ENCODE measurements at places on chromosomes 2 and 18.

DNA sequence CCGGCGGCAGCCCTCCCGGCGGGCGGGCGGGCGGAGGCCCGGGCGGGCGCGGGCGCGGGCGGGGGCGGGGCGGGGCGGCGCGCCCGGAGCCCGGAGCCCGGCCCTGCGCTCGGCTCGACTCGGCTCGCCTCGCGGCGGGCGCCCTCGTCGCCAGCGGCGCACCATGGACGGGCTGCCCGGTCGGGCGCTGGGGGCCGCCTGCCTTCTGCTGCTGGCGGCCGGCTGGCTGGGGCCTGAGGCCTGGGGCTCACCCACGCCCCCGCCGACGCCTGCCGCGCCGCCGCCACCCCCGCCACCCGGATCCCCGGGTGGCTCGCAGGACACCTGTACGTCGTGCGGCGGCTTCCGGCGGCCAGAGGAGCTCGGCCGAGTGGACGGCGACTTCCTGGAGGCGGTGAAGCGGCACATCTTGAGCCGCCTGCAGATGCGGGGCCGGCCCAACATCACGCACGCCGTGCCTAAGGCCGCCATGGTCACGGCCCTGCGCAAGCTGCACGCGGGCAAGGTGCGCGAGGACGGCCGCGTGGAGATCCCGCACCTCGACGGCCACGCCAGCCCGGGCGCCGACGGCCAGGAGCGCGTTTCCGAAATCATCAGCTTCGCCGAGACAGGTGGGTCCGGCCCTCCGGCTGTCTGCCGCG, at the start of gene INHBB:
INHBB (plus strand) TSS at position 111 of the 641 bp plus-strand sequence; CDS start at position 164, 53 bp downstream.
- no peak for DNase-seq

DNA sequence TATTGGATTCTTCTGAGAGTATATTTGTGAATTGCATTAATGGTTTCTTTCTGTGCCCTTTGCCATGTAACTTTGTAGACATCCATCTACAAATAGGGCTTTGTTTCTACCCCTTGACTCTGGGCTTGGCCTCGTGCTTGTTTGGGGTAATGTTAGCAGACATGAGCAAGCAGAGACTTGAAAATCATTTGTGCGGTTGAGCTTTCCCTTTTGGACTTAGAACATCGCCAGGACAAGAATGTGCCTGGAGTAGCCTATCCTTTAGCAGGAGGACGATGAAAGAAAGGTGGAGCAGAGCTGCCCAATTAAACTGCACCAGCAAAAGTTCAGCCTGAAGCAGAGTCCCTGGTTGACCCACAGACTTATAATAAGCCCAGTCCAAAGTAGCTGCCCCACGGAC, 785.9 kb downstream of the EPHA4 start:
- no peak for DNase-seq

DNA sequence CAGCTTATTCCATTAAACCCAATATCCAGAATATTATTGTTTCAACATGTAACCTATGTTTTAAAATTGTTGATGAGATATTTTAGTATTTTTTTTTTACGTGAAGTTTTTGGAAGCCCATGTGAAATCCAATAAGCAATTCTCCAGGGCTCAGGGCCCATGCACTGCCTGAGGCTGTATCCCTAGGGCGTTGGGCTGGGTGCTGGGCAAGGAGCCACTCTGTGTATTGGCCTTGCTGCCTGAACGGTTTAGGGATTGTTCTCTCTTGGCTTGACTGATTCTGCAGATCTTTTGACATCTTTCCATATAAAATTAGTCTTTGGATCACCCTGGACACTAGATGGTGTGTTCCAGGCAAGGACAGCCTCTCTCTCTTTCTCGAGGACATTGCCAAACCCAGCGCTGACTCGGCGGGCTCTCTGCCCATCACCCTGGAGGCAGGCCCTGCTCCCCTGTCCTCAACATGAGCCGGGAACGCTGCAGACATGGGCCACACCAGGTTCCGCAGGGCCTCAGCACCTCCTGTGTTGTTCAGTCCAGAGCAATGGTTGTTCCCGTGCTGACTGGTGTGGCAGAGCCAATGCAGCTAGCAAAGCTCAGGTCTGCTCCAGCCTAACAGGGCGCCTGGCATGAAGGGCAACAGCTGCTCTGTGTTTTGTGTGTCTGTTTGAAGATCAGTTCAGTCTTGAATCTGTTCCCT, 163.0 kb downstream of the SEPTIN10 start:
- no peak for DNase-seq

- peak; percentile 90 for DNase-seq
These were observed 15.5 kb upstream of the SIX2 start for GRCh38 chr2:45024600-45025291.

DNA sequence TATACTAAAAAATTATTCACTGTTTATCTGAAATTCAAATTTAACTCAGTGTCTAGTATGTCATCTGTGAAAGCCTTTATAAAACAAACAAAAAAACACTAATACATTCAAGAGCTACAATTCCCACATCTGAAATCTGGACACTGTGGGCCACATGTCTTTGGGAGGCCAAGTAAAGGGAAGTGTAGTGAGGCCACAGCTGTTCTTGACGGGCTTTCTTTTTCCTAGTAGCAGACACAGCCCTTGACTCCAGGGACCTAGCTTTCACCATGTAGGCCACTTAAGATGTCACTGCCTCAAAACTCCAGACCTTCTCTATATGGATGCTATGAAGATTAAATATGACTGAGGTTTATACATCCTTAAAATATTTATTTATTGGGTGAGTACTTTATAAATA, 91.1 kb downstream of the RBMS1 start:
- no peak for DNase-seq

DNA sequence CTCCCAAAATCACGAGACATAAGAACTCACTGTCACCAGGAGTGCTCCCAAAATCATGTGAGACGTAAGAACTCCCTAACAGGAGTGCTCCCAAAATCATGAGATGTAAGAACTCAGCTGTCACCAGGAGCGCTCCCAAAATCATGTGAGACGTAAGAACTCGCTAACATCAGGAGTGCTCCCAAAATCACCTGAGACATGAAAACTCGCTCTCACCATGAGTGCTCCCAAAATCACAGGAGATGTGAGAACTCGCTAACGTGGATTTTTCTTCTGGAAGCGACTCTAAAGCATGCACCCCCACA, 53.1 kb downstream of the CTDP1 start:
- DNase-seq: no peak

- DNase-seq: no peak
These were observed 39.9 kb downstream of the CYRIA start for GRCh38 chr2:16625759-16626158.

- no peak for DNase-seq
These were observed 186.2 kb upstream of the GCFC2 start for GRCh38 chr2:75896779-75897366.

- DNase-seq: no peak
These were observed 43.1 kb upstream of the PTH2R start for GRCh38 chr2:208363485-208363884.

GRCh38 chr2:237354892-237355291, 59.1 kb downstream of the COL6A3 start:
- no peak for DNase-seq

GRCh38 chr2:159155791-159156190, 130.7 kb downstream of the WDSUB1 start:
- DNase-seq: no peak

GRCh38 chr2:28692411-28692810, 59.2 kb upstream of the PPP1CB start:
- no peak for DNase-seq

GRCh38 chr2:234588054-234588430, 91.2 kb upstream of the ARL4C start:
- no peak for DNase-seq

DNA sequence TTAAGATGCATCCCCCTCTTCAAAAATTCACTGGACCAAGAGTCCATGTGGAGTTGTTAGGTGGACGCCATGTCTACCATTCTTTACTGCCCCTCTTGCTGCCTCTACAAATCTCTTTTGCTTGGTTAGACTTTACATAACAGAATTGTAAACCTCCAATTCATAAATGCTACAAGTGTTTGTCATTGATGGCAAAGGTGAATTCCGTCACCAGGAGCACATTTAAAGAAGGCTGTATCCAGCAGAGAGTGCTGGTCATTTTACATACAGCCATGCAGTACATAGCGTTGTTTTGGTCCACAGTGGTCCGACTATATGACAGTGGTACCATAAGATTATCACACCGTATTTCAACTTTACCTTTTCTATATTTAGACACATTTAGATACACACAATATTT, 274.5 kb downstream of the MYCN start:
- no peak for DNase-seq

GRCh38 chr18:45589356-45590035, 25.8 kb upstream of the SLC14A2 start:
- DNase-seq: peak; percentile 80

GRCh38 chr2:101983486-101983885, 8.3 kb upstream of the IL1R2 start:
- DNase-seq: peak; percentile 75

- DNase-seq: no peak
These were observed 4.6 kb downstream of the PIGN start for GRCh38 chr18:62182220-62182619.

GRCh38 chr2:45699032-45699658, 47.7 kb downstream of the PRKCE start:
- DNase-seq: no peak

GRCh38 chr2:38375696-38376345, 1.3 kb downstream of the ATL2 start:
- DNase-seq: no peak

All from AG09319 (cell line).